ENCODE measurements at places on chromosomes 4 and X.

- DNase-seq = no peak
These were observed 219.2 kb downstream of the KIT start for GRCh38 chr4:54877006-54877405.

- DNase-seq = no peak
These were observed 92.4 kb upstream of the AP1S2 start for GRCh38 chrX:15946783-15947580.

GRCh38 chrX:130340271-130340670, 552 bp downstream of the SLC25A14 start:
- DNase-seq = no peak

DNA sequence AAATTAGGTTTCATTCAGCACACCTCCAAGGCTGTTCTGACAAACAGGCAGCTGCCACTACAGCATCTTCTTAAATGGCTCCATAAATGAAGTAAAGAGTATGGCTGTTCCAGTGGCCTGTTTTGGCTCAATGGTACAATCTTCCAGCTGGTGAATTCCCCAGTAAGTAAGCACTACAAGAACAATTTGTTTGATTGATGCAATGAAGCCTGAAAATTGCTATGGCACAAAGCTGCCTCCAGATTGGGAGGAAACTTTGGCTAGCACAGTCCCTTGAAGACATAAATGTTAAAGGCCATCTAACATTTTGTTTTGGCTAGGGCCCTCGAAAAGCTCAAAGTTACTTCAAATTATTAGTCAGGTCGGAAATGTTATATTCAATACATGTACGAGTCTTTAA, 47.5 kb downstream of the FGF13 start:
- no peak for DNase-seq

GRCh38 chr4:151804086-151804630, 43.4 kb upstream of the GATB start:
- no peak for DNase-seq

DNA sequence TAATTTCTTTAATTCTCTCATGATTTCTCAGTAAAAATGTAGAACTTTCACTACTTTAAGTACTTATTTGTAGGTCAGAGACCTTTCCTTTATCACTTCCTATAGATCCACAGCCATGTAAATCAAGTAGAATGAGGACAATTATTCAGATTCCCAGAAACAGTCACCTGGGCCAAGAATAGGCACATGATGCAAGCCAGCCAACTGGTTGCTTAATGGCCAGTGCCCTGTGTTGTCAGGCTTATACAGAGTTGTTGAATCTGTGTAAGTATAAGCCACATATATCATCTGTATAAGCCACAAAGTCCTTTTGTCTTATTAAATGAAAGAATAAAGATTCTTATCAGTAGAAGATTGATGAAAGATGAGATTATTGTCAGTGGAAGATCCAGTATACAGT, 5.2 kb downstream of the BANK1 start:
- no peak for DNase-seq
